Activated T-helper 1 cell treated with anti-CD3 and anti-CD28 coated beads, Interleukin-12 subunit alpha, Interleukin-12 subunit beta, Interleukin-2, Interleukin-4 antibody, amounts not matched to agents 30 ng/mL and 10 ng/mL and 1 ng/mL, durations not matched to agents 14 hours and 24 hours and 36 hours (primary cell): ENCODE measurements at places on chromosomes 16 and 17. TPM values are rescaled to one million over a fixed set of nuclear protein-coding genes. Genes with fewer than 3 reads are reported as not detected.

DNA sequence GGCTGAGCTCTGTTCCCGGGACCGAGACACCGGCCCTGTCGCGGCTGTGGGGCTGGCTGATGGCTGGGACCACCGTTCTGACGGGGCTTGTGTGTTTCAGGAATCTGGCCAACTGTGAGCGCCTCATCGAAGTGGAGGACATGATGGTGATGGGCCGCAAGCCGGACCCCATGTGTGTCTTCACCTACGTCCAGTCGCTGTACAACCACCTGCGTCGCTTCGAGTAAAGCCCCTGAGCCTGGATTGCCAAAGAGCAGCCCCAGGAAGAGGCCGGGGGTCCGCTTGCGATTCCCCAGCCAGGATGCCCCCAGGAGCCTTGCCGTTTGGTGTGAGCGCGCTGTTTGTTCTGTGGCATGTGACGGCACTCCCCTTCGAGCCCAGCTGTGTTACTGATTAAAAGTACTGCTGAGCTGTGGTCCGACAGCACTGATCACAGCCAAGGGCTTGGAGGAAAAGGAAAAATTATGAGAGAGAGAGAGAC lies 23.0 kb downstream of the SMTNL2 start:
- no peak for DNase-seq

DNA sequence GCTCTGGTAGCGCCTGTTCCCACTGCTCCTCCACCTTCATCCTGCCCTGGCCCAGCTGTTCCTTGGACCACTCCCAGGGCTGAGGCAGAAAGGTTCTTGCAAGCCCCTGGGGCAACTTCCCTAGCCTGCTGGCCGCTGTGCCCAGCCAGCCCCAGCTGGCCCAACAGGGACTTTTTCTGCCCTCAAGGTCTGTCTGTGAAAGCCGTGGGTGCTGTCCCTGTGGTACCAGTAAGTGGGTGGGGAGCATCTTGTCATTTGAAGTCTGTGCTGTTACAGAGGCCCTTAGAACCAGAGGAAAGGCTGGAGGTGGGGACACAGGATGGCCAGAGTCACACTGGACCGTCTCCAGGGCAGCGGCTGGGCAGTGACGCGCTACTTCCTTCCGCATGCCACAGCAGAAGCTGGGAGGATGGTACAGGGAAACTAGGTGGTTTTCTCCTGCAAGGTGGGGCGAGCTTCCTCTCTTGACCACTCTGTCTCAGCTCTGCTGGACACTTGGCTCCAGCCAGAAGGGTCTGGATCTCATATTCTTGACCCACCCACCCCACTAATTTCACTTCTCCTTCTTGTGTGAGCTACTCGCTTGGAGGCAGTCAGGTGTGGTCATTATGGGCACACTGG lies 87.8 kb downstream of the PLCG2 start:
- no peak for DNase-seq

GRCh38 chr17:64622931-64623654 lies 39.0 kb downstream of the SMURF2 start:
- no peak for DNase-seq

- DNase-seq = no peak
Observed at GRCh38 chr16:23464196-23464595, 11.2 kb upstream of the COG7 start.

DNA sequence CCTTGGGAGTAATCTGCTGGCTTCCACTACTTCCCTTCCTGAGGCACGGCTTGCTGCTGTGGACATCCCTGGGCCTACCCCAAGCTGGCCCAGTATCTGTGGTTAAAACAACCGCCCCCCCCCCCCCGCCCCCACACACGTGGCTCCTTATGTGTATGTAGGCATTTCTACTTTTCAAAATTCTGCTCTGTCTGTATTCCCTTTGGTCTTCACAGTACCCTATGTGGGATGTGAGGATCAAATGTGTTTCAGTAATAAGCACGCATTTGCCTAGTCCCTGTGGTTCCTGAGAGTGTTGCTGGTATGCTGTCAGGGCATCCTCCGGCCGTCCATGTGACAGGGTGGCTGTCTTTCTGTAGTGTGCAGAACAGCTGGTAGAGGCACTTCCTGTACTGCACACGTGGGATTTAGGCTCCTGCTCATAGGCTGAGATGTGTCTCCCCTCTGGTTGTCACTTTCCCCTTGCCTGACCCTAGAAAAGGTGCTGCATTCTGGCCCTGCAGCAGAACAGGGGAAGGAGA lies 2.2 kb downstream of the NT5M start:
- DNase-seq = peak; percentile 53

GRCh38 chr17:79664930-79665737 lies 54.3 kb upstream of the RBFOX3 start:
- no peak for DNase-seq

GRCh38 chr16:9134306-9134705 lies 42.9 kb downstream of the HAPSTR1 start:
- DNase-seq = no peak

DNA sequence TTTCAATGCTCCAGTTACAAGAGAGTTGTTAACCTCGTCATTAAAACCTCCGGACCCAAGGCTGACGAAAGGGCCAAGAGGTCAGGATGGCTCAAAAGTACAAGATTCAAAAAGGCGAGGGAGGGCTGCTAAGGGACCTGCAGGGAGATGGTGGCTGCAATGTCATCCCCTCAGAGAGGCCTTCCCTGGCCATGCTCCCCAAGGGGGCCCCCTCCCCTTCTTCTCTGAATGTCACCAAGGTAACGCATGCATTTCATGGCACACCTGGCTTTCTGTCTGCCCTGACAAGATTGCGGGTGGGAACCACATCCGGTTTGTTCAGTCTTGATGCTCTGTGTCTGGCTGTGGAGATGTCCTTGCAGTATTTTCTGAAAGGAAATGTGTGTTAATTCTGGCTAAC lies 89.9 kb downstream of the C16orf78 start:
- DNase-seq = peak; percentile 76

DNA sequence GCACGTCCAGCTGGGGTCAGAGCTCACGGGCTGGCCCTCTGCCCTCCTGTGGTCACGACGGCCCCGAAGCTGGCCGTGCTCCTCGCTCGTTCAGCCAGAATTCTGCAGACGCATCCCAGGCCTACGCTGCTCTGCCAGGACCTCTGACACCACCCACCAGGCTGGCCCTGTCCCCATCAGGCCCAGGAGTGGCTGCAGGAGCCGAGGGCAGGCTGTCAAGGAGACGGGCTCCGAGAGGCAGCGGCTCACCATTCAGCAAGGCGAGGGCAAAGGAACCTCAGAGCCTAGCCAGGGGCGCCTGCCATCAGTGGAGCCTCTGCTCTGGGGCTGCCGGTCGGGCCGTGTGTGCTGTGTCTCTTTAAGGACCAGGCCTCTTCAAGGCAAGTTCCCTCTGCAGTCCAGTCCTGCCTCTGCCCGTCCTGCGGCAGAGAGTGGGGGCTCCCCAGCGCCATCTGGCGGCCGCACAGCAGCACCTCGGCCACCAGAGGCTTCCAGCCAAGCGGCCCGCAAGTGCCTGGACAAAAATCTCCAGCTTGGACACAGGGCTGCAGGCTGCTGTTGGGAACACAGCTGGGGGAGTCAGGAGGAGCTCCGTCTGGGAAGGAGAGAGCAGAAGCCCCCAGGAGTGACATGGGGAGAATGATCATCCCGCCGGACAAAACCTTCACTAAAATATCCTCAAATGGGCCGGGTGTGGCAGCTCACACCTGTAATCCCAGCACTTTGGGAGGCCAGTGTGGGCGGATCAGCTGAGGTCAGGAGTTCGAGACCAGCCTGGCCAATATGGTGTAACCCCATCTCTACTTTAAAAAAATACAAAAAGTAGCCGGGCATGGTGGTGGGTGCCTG lies 7.4 kb upstream of the ABR start:
- DNase-seq = peak; percentile 64

DNA sequence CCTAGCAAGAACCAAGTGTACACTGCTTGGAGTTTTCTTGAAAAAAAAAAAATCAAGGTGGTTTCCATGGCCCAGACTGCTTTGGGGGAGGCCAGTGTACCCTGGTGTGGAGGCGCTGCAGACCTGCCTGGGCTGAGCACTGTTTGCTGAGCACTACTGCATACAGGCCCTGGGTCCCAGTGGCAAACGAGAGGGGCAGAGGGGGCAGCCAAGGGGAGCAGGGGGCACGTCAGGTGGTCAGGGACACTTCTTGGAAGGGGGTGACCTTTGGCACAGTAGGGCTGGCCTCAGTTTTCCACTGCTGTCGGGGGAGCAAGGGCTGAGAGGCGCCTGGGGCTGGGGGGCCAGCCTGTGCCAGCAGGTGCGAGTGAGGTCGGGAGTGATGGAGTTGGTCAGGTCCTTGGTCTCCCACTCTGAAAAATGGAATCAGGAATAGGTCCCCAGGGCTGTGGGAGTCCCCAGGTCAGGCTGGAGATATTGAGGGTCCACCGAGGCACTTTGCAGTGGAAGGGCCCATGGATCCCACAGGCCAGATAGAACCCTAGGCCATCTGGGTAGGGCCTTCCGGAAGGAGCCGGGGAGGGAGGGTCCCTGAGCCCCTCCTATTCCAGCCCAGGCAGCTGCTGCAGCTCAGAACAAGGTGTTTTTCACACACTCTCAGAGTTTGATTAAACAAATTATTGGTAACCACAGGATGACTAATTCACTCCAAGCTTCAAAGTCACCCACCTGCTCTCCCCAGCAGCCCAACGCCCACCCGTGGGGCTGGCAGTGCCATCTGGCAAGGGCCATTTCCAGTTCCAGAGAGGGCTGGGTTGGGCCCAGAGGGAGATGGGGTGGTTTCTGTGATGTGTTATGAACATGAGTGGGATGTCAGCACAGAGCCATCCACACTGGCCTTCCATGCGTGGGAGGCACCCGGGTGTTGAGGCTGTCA lies 3.5 kb downstream of the ZFPM1 start:
- DNase-seq = no peak

- DNase-seq = no peak
Observed at GRCh38 chr17:4733073-4733531, 1.9 kb downstream of the MED11 start.

- no peak for DNase-seq
Observed at GRCh38 chr17:47915776-47916398, 19.9 kb downstream of the SP2 start.

- peak; percentile 27 for DNase-seq
Observed at GRCh38 chr17:48541577-48542113, 3.3 kb downstream of the HOXB2 start.

The TMEM238L gene
- not detected in 2 replicates for total RNA-seq

The GNG13 gene
- total RNA-seq = not detected in 2 replicates

The NPIPB9 gene
- total RNA-seq = 2.4 and 5.3 TPM in 2 replicates

The GOT2 gene
- total RNA-seq = 135 and 137 TPM in 2 replicates
